ENCODE measurements at places on chromosomes 16 and 17.

DNA sequence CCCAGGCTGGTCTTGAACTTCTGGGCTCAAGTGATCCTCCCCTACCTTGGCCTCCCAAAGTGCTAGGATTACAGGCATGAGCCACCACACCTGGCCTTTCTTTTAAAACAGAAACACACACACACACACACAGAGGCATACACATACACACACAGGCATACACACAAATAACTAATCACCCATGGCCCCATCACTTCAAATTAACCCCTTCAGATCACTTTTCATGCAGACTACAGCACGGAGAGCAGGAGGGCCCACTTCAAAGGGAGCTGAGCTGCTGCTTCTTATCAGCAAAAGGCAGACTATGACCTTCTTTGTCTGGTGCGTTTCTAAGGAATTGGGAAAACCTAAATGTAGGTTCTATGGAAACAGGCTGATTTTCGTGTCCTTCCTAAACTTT lies 1.9 kb downstream of the CLCN7 start:
- DNase-seq, result no peak

GRCh38 chr16:56525236-56525635 lies 5.4 kb upstream of the BBS2 start:
- no peak for DNase-seq

DNA sequence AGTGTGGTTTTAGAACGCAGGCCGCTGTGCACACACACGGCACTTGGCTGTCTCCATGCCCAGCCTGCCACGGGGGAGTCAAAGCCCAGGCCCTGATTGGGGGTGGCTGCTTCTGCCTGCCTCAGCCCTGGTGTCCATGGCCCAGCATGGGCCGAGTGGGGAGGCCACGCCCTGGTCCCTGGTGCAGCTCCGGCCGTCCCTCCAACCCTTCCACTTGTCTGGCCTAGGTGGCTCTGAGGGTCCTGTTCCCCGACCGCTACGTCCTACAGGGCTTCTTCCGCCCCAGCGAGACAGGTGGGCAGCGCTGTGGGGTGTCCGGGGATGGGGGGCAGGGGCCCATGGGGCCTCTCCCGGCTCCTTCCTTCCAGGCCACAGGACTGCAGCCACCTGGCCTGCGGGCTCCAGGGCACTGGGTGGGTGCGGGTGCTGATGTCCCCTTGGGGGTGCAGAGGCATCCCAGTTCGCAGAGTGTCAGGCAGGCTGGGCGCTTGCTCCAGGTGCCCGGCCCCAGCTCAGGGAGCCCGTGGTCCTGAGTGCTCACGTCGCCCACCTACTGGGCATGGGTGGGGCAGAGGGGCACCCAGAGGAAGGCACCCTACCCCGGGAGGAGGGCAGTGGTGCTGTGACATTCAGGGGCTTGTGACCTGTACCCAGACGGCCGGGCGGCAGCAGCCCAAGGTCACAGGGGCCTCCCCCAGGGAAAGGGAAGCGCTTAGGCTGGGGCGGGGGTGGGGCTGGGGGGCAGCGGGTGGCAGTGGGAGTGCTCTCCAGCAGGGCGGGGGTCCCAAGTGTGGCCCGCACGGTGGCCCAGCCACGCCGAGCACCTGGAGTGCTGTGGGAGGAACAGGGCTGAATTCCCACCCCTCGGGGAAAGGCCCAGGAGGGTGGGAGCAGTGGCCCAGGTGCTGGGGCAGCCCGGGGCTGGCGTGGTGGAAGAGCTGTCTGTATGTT lies 11.8 kb downstream of the CENPX start:
- no peak for DNase-seq

- no peak for DNase-seq
Observed at GRCh38 chr16:85046472-85046916, 18.9 kb downstream of the KIAA0513 start.

DNA sequence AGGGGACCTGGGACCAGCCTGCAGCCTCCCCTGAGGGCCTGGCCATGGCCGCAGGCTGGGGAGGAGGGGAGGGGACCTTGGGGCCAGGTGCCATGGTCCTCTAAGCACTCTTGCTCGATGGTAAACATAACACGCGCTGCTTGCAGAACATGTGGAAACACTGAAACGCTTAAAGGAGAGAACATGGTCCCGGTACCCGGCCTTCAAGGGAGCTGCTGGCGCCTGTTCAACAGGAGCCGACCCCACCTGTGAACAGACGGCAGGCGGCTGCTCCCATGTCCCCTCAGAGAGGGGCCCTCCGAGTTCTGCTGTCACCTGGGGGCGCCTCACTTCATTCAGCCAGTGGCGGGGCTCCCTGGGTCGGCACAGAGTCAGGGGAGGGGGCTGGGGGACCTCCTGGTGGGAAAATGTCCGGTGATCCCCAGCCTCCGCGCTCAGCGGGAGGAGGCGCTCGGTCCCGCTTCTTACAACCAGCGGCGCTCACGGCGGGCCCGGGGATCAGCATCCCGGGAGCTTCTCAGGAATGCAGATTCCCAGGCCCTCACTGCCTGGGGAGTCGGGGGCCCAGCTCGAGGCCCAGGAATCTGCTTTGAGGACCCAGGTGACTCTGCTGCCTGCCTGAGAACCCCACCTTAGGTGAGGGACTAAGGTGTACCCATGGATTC lies 854 bp upstream of the SSTR5 start:
- no peak for DNase-seq

DNA sequence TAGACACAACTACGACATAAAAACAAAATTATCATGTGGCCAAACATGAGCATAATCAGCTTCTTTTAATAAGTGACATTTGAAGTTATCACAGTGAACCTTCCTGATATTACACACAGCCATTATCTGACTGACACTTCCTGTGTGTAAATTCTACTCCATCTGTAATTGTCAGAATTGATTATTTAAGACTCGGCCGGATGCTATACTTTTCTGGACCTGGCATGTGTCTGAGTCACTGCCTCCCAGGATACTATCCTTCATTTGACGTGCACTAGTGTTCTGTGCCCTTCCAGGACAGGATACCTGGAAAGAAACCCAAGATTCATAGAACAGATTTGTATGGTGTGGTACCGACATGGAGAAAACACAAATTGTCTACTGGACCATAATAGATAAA lies 242.0 kb downstream of the HS3ST3A1 start:
- DNase-seq, result no peak

DNA sequence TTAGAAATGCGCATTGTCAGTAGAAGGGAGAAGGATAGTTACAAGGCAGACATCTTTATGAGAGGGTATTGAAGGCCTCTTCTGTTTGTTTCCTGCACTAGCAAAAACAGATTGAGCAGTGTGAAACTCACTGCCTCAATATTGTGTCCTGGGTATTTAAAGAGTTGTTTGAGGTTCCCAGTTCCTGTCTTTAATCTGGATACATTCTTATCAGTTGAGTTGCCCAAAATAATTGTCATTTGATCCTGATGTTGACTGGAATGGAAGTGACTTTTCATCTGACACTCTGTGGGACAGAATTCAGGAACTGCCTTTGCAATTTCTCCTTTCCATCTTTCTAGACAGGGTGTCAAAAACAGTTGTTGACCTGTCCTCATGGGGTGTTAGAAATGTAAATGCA lies 1.7 kb downstream of the ATP6V0A1 start:
- DNase-seq, result no peak

DNA sequence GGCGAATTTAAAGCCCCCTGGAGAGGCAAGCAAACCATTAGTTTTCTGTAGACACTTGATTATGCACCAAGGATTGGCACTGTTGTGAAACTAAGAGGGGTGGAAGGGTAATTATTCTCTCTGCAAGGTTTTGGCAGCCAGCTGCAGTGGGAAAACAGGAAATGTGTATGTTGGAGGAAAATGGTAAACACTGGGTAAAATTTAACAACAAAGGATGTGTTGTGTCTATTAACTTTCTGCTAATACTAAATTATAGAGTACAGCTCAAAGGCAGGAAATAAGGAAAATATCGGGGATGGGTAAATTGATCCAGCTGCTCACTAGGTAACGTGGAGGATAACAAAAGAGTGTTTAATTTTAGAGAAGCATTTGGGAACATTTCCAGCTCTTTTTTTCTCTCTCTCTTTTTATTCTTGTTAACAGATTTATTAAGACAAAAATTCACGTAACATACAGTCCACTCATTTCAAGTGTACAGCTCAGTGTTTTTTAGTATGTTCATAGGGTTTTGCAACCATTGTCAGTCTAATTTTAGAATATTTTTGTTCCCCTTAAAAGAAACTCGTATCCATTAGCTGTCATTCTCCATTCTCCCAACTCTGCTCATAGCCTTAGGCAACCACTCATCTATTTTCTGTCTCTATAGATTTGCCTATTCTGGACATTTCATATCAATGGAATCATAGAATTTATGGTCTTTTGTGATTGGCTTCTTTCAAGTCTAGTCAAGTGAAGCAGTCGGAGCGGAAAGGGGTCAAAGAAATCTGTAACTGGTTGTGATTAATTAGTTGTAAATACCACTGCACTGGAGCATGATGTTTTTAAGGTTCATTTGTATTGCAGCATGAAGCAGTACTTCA lies 41.8 kb downstream of the TANGO6 start:
- DNase-seq, result no peak

DNA sequence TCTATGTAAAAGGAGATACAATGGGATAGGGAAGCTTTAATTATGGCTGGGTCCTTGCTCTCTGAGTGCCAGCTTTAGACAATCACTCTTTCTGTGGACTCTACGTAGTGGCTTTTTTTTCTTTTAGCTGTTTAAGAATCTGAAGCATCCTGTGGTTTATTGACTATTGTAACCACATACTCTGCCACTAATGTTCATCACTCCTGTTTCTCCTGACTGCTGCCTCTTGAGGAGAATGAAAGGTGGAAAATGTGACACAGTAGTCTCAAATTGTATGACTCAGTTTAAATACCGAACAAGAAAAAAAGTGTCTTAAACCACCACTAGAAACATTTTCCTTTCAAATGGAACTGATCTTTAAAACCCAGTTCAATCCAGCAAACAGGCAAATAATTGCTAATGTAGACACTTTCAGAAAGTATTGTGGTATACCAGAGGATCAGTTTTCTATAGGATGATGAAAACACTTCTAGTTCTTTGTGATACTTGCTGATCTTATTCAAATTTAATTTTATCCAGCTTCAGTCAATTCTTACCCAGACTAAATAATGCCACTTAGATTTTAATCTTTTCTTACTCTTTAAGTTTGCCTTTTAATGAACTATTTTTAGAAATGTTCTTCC lies 302.7 kb upstream of the PMFBP1 start:
- no peak for DNase-seq

DNA sequence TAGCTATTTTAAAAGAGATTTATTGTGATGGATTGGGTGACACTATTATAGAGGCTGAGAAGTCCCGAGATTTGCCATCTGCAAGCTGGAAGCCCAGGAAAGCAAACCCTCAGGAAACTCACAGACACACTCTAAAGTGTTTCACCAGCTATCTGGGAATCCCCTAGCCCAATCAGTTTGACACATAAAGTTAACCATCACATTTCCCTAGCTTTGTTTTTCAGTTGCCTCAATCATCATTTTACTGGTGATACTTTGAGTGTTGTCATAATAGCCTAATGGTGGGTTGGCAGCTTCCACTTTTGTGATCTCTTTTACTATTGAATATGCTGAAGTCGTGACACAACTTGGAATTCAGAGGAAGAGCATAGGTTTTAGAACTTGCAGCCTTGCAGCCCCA lies 1.8 kb downstream of the SGF29 start:
- DNase-seq, result no peak

DNA sequence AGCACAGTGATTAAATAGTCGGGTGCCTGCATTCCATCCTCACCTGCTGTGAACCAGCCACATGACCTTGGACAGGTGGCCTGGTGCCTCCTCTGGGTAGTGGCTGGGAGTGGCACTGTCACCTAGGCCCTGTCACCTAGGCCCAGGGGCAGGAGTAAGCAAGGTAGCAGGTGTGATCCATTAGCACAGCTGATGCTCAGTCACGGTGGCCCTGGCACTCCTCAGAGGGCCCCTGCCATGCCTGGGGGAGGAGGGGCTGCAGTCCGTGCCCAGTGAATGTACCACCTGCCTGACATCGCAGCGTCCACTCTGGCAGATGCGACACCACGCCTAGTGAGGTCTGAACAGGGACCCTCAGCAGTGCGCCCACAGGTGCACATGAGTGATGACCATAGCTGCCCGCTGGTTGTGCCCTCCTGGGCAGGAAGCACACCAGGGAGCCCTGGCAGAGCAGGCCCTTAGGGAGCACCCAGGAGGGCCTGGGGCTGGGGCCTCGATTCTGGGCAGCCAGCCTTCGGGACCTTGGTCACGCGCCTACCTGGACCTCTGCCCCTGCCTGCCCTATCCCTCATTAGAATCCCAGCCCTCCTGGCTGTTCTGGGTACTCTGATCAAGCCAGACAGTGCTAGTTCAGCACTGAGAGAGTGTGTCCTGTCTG lies 33.1 kb upstream of the CRISPLD2 start:
- DNase-seq, result no peak

DNA sequence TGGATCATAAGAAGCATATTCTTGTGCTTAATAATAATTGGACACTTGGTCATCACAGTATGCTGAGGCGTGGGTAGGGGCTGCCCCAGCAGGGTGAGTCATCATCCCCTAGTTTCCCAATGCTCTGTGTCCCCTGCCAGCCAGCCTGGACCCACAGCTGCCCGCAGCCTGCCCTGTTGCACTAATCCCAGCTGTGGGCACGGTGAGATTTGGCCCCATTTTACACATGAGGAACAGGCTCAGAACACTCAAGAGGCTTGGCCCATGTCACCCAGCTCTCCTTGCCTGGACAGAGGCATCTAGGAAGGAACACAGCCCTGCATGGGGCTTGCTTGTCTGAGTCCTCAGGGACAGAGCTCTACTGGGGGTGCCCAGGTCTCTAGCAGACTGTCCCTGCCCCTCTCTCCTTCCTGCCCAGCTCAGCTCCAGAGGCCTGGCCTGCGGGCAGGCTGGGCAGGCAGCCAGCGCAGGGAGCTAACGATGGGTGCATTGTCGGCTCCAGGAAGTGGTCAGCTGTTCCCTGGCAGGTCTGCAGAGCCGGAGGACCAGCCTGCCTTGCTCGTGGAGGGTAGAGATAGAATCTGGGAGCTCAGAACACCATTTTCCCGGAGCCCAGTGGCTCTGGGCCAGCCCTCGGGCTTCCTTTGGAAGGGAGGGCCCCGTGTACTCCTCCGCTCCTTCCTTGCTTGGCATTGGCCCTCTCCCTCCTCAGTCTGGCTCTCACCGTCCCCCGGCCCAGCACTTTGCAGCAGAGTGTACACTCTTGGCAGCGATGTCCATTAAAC lies 189.4 kb downstream of the RAB11FIP4 start:
- no peak for DNase-seq

DNA sequence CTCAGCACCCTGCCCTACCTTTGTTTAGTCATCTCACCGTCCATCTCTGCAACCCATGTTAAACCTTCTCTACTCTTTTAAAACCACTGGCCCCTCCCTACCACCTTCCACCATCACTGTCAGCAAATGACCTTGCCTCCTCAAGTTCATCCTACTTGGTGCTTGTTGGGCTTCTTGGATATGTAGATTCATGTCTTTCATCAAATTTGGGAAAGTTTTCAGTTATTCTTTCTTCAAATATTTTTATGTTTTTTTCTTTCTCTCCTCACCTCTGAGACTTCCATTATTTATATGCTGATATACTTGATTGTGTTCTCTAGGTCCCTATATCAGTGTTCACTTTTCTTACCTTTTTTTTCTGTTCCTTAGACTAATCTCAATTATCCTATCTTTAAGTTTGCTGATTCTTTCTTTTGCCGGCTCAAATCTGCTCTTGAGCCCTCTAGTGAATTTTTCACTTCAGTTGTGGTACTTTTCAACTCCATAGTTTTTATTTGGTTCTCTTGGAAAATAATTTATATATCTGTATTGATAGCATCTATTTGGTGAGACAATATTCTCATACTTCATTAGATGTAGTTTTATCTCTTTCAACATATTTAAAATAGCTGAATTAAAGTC lies 28.7 kb upstream of the ALDH3A2 start:
- DNase-seq, result no peak

Measured in SK-N-MC (cell line).